Neuronal stem cell (in vitro differentiated cells): ENCODE measurements at places on chromosomes 1 and 21.
A peak's percentile ranks its signal among the peaks of the same experiment; 100 is the strongest.

DNA sequence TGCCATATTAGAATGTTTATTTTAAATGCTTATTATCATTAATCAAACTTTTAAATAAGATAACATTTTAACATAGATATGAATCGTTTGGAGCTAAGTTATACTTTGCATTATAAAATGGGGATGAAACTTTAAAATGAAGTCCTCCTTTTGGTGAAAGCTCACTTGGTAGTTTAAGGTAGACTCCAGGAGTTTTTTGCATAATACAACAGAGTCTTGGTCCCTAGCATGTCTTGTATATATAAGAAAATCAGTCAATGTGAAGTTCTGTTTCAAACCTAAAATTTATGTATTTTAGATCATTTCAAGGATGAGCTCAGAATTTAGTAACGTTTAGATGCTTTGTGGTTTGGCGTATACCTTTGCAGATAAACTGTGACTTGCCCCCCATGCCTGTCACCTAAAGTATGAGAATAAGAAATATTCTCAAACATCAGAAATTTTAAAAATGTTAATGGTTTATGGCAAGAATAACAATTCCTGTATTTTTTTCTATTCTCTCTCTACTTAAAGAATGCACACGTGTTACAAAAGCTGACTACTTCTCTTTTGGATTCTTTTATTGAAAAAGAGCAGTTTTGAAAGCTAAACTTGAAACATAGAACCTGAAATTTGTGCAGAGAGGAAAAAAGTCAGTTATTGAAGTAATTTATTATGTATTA, 3.8 kb downstream of the NFIA start:
- H3K4me3 ChIP-seq = no peak overlapping the region
- no peak for DNase-seq
- H3K4me1 ChIP-seq = no peaks in the 10 kb centered on the region
- no peak overlapping the region for H3K27ac ChIP-seq
- H3K27me3 ChIP-seq = peaks cover 93% of the 10 kb centered on the region
- H3K36me3 ChIP-seq = no peaks in the 10 kb centered on the region

GRCh38 chr21:37642493-37642892, 273.8 kb downstream of the KCNJ6 start:
- no peak overlapping the region for H3K27ac ChIP-seq
- peaks cover 4% of the 10 kb centered on the region for H3K4me1 ChIP-seq
- DNase-seq = no peak

DNA sequence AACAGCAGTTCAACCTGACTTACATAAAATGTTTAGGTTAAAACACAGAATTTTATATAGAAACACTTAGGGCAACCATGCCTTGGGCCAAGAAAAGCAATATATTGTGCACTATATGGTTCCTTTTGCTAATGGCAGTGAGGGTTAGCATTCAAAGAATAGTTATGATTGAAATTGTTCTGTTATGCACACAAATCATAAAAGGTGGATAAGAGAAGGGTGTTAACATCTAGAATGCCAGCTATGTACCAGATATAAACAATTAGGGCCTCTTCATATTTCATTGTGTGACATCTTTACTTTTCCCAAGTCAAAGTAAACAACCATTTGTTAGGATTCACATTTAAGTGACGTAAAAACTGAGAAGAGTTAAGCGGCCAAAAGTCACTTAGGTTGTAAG, 308.0 kb upstream of the B3GALT2 start:
- no peaks in the 10 kb centered on the region for H3K27me3 ChIP-seq
- DNase-seq = no peak
- no peaks in the 10 kb centered on the region for H3K36me3 ChIP-seq
- H3K4me3 ChIP-seq = no peak overlapping the region
- no peak overlapping the region for H3K27ac ChIP-seq
- H3K4me1 ChIP-seq = no peaks in the 10 kb centered on the region

GRCh38 chr1:151187205-151187604, 2.8 kb downstream of the VPS72 start:
- peaks cover 48% of the 10 kb centered on the region for H3K36me3 ChIP-seq
- H3K4me1 ChIP-seq = peaks cover 5% of the 10 kb centered on the region
- no peaks in the 10 kb centered on the region for H3K27me3 ChIP-seq
- DNase-seq = no peak
- H3K4me3 ChIP-seq = no peak overlapping the region
- H3K27ac ChIP-seq = no peak overlapping the region

- H3K36me3 ChIP-seq = no peaks in the 10 kb centered on the region
- no peaks in the 10 kb centered on the region for H3K27me3 ChIP-seq
- DNase-seq = no peak
- peaks cover 5% of the 10 kb centered on the region for H3K4me1 ChIP-seq
These were observed 120.1 kb downstream of the BACH1 start for GRCh38 chr21:29418813-29419212.

DNA sequence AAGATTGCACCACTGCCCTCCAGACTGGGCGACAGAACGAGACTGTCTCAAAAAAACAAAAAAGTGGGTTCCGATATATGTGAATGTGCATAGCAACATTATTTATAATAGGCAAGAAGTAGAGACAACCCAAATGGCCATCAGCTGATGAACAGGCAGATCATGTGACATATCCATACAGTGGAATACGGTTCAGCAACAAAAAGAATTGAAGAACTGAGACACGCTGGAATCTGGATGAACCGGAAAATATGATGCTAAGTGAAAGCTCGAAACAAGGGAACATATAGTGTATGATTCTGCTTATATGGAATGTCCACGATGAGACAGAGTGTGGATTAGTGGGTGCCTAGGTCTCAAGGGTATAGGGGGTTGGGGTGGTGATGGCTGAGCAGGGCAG, 28.5 kb upstream of the MORC3 start:
- DNase-seq = no peak
- no peak overlapping the region for H3K4me3 ChIP-seq
- no peaks in the 10 kb centered on the region for H3K4me1 ChIP-seq
- H3K36me3 ChIP-seq = no peaks in the 10 kb centered on the region

DNA sequence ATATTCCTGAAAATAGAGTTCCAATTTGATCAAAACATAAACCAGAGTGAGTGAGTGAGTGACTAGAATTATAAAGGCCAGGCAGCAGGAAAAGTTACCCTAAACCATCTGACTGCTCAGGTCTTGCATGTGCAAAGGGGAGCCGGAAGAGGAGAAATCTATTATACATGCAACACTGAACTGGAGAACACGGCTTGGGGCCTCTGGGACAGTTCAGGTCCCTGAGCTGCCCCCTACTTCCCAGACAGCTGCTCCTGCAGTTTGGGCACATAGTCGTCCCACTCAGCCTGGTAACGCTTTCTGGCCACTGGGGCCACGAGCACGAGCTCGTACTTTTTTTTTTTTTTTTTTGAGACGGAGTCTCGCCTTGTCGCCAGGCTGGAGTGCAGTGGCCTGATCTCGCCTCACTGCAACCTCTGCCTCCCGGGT, 40.1 kb downstream of the PTPRC start:
- no peaks in the 10 kb centered on the region for H3K27me3 ChIP-seq
- DNase-seq = no peak
- peaks cover 9% of the 10 kb centered on the region for H3K4me1 ChIP-seq
- H3K4me3 ChIP-seq = no peak overlapping the region
- no peaks in the 10 kb centered on the region for H3K36me3 ChIP-seq
- no peak overlapping the region for H3K27ac ChIP-seq

DNA sequence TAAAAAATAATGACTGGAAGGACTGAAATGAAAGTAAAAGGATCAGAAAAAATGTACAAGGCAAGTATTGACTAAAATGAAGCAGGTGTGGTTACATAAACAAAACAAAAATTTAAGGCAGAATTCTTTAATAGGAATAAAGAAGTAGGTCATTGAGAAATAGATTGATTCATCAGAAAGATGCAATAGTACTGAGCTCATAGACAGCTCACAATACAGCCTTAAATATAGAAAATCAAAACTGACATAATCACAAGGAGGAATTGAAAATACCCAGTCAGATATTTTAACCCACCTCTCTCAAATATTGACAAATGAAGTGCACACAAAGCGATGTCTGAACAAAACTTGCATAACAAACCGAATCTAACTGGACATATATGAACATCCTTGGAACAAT, 366.8 kb upstream of the DPYD start:
- H3K4me3 ChIP-seq = no peak overlapping the region
- no peak for DNase-seq
- H3K27me3 ChIP-seq = no peaks in the 10 kb centered on the region

DNA sequence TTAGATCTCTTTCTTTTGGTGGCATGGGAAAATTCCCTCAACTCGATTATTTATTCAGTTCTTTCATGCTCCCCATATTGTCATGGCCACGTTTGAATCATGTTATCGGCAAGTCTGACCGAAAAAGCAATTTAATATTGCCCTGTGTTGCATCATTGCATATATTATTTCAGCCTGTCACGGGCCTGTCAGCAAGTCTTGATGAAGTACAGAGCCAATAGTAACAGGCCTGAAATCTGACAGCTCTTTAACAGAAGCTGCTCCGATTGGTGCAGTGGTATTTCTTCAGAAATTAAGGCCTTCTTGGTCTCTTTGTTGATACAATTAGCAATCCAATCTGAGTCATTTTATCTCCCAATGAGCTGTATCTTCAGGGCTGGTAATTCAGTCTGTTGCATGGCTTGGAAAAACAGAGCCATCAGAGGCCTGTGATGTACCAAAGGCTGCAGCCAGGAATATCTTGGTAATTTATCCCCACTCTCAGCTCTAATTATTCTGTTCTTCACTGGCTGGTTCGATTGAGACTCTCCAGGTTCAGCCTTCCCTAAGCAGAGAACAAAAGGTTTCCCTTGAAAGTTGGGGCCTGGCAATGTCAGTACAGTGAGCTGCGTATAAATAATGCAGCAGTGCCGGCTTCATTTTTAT, 149.5 kb downstream of the FGGY start:
- no peak overlapping the region for H3K4me3 ChIP-seq
- H3K4me1 ChIP-seq = peaks cover 8% of the 10 kb centered on the region
- no peaks in the 10 kb centered on the region for H3K27me3 ChIP-seq

DNA sequence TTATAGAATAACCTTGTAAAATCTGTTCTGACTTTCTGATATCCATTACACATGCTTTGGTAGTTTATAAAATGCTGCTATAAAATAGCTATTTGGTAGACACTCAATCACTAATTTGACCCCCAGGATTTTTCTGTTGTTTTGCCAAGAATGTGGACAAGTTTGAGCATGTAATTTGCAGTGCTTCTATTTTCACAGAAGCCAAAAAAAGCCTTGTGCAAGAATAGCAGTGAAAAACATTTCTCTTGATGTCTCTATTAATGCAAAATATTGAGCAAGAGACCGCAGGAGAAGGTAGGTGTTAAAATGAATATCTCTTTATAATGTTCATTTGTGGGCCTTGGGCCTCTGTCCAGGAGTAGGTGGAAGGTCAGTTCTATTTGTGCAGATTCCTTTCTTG, 22.5 kb downstream of the MAP3K7CL start:
- H3K4me3 ChIP-seq = no peak overlapping the region
- no peak for DNase-seq
- peaks cover 1% of the 10 kb centered on the region for H3K4me1 ChIP-seq
- H3K36me3 ChIP-seq = no peaks in the 10 kb centered on the region
- no peak overlapping the region for H3K27ac ChIP-seq

DNA sequence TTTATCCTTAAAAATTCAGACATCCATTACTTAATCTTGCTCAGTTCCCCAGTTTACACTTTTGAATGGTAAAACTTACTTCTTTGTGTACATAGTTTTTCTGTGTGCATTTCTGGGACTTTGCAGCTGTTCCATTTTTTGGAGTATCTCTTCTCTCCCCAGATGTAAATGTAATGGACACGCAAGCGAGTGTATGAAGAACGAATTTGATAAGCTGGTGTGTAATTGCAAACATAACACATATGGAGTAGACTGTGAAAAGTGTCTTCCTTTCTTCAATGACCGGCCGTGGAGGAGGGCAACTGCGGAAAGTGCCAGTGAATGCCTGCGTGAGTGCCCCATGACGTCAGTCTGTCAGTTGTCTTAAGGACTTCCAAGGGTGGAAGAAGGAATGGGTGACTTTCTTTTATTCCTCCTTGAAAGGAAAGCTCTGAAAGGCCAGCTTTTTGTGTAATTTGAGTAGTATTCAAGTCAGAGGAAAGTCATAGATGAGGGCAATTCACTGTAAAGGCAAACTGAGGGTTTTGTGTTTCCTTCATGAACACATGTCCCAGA, 75.7 kb upstream of the LAMC2 start:
- DNase-seq = no peak
- peaks cover 93% of the 10 kb centered on the region for H3K36me3 ChIP-seq
- peaks cover 4% of the 10 kb centered on the region for H3K4me1 ChIP-seq
- no peak overlapping the region for H3K4me3 ChIP-seq
- no peak overlapping the region for H3K27ac ChIP-seq
- H3K27me3 ChIP-seq = no peaks in the 10 kb centered on the region

GRCh38 chr1:24987424-24987823, 57.3 kb upstream of the RUNX3 start:
- no peak overlapping the region for H3K27ac ChIP-seq
- H3K36me3 ChIP-seq = no peaks in the 10 kb centered on the region
- no peak for DNase-seq

DNA sequence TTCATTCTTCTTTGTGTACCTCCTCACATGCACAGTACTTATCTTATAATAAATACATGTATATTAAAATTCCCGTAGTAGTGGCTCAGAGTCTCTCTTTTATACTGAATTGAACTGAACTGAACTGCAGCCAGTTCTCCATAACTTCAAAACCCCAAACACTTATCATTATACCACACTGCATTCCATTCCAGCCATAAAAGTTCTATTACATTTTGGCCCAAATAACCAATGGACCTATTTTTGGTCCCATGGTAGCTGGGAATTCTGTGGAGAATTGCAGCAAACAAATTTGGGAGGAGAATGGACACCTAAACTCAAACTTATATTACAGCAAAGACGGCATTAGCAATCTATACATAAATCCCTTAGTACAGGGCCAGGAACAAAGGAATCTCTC, 86.6 kb upstream of the C1orf87 start:
- H3K4me3 ChIP-seq = no peak overlapping the region
- H3K4me1 ChIP-seq = no peaks in the 10 kb centered on the region
- DNase-seq = no peak
- H3K36me3 ChIP-seq = no peaks in the 10 kb centered on the region
- no peak overlapping the region for H3K27ac ChIP-seq
- H3K27me3 ChIP-seq = no peaks in the 10 kb centered on the region

- no peak overlapping the region for H3K27ac ChIP-seq
- H3K4me1 ChIP-seq = no peaks in the 10 kb centered on the region
- no peaks in the 10 kb centered on the region for H3K27me3 ChIP-seq
- no peak overlapping the region for H3K4me3 ChIP-seq
These were observed 6.4 kb downstream of the PADI3 start for GRCh38 chr1:17255336-17255735.

GRCh38 chr1:222543817-222544216, 4.1 kb downstream of the HHIPL2 start:
- peak overlapping the region; percentile 32 for H3K4me3 ChIP-seq
- H3K36me3 ChIP-seq = no peaks in the 10 kb centered on the region
- H3K4me1 ChIP-seq = no peaks in the 10 kb centered on the region
- no peak for DNase-seq
- H3K27me3 ChIP-seq = no peaks in the 10 kb centered on the region

- H3K4me3 ChIP-seq = no peak overlapping the region
- no peaks in the 10 kb centered on the region for H3K4me1 ChIP-seq
- no peaks in the 10 kb centered on the region for H3K36me3 ChIP-seq
- H3K27me3 ChIP-seq = no peaks in the 10 kb centered on the region
These were observed 114.7 kb downstream of the PAPPA2 start for GRCh38 chr1:176577646-176578197.
